ENCODE measurements at places on chromosomes 2 and 18.

GRCh38 chr2:186456941-186457340 lies 29.1 kb upstream of the ZC3H15 start:
- DNase-seq, result no peak

DNA sequence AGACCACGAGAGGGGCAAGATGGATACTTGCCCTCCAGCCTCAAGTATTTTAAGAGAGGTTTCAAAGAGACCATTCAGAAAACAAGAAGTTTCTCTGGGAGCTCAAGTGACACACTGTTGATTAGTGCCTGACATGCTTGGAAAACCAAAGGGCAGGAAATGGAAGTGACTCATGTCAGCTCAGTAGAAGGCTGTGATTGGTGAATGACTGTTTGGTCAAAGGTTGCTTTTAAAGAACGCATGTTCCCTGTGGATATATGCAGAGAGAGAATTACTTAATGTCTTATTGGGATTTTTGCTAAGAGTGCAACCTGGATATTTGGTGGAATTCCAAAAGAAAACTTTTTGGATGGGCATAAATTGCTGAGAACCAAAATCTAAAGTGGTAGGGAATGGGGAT lies 549.9 kb downstream of the XIRP2 start:
- DNase-seq, result no peak

DNA sequence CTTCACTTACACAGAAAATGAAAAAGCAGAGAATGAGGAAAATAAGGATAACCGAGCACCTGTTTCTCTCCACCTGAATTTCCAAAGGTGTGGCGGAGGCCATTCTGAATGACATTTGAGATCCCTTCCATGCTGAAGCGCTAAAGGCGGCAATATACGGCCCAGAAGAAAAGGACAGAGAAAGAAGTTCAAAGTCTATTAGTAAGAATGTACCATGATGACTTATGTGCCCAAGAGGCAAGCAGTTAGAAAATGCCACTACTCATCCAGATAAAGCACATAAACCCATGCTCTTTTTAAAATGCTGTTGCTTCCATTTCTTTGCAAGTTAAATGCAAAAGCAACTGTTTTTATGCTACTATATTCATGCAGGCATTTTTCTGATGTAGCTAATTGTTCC lies 37.2 kb downstream of the FEZ2 start:
- DNase-seq, result no peak

DNA sequence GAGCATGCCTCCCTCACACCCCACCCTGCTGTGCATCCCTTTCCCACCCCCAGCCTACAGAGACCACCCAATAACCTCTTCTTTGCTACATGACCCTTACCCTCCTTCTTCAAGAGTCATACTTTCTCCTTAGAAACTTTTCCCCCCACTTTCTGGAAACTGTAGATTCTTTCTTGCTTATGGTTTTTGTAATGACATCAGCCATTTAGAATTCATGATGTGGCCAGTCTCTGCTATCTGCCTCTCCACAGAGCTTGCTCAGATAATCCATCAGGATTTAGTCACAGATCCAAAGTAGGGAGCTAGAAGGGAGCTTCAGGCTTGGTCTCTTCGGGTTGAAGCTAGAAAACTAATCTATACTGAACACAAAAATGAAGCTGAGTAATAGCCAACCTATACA lies 36.5 kb downstream of the GALM start:
- no peak for DNase-seq

DNA sequence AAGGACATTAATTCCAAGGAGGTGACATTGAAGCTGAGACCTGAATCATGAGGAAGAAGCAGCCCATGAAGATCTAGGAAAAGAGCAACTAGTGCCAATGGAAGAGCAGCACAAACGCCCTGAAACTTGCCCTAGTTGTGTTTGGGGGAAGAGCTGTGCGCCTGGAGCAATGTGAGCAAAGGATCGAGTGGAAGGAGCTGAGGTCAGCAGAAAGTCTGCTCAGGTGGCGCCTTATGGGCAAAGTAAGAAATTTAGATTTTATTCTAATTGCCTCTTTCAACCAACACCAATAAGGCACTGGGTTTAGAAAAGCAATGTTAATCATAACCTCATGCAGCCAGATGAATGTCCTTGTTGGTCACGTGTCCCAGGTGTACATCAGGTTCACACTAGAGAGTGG lies 226.0 kb upstream of the THSD7B start:
- no peak for DNase-seq

DNA sequence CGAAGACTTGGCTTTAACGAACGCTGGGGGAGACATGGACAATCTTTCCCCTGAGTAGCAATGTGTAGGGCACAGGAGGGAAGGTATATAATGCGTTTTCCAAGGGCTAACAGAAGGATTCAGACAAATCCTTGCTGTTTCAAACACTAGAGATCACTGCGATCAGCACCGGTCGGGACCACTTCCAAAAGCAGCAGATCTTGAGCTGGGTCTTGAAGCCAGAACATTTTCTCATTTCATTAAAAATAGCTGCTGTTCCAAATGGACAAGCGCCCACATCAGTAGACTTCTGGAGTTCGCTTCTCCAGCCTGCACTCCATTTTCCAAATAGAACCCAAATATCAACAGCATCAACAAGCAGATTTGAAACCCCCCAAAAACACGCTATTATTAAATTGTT lies 65.1 kb upstream of the MAPRE2 start:
- DNase-seq, result no peak

DNA sequence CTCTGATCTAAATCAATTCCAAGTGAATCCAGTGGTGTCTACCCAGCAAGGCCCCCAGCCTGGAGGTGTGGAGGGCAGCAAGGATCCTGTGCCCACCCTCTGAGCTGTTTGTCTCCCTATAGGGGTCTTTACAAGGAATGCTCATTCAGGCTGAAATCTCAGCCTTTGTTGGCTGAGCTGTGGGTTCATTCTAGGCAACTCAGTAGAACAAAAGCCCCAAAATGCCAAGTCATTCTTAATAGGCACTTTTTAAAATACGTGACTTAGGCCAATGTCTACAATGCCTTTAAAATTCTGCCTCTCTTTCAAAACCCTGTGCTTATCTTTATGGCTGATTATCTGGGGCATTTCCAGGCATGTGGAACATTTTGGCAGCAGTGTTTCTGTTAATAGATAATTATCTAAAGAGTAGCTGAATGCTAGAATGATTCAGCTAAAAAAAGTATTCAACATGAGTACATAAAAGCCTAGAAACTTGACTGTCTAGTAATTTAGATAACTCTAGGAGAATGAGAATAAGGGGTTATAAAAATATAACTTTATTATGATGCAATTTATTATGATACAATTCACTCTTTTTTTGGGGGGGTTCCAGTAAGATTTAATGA lies 7.4 kb downstream of the UGT1A6 start:
- DNase-seq, result peak; percentile 32

DNA sequence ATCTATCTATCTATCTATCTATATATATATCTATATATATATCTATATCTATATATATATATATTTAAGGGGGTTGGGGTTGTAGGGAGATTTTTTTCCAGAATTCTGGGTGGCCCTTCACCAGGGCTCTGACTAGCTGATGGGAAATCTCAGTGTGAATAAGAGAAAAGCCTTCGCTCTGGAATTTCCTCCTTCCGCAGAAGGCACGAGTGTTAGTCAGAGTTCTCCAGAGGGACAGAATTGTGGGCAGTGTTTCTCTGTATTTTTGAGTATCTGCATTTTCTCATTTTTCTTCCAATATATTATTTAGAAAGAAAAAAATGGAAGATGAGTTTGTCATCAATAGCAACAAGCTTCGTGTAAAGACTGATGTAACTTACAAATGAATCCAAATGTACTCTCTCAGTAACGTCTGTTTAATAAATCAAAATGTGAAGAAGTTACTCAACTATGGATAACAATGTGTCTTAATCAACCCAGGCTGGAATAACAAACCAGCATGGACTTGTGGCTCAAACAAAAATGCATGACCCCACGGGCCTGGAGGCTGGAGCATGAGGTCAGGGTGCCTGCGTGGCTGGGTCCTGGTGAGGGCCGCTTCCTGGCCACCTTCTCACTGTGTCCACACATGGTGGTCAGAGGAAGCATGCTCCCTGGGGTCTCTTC lies 10.6 kb upstream of the SNTG2 start:
- no peak for DNase-seq

GRCh38 chr18:75438891-75439290 lies 11.4 kb upstream of the SMIM21 start:
- DNase-seq, result no peak

DNA sequence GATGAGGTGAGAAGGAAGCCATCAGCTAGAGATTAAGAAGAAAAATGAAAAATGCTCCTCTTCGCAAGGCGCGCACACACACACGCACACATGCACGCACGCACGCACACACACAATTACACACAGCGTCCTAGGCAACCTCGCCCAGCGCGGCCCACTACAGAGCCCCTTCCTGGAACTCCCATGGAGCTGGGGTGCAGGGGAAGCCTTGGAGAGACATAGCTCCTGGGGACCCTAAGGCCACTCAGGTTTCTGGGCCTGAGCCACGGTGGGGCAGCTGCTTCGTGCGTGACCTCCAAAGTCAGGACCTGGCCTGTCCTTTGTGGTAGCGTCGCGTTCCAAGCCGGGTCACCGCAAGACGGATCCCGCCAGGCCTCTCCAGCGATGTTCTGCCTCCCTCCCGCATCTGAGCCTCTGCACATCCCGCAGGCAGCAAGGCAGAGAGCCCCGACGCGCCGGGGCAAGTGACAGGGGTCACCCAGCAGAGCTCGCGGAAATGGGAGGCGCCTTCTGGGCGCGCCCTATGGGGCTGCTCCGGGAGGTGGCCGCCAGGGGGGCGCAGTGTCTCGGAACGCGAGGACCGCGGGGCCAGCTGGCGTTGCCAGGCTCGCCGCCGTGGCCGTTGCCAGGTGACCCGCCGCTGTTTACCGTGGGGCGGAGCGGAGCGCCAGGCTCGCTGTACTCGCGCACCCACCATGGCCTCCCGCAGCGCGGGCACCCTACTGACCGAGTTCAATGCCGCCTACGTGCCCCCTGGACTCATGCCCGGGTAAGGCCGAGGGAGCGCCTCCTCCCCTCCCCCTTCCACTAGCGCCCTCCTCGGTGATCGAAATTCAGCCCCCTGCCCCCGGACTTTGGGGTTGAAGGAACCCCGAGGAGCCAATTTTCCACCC lies 79.0 kb downstream of the CIB4 start:
- DNase-seq, result peak; percentile 37

- DNase-seq, result no peak
Measured at GRCh38 chr18:70659036-70659925, 370.4 kb downstream of the SOCS6 start.

DNA sequence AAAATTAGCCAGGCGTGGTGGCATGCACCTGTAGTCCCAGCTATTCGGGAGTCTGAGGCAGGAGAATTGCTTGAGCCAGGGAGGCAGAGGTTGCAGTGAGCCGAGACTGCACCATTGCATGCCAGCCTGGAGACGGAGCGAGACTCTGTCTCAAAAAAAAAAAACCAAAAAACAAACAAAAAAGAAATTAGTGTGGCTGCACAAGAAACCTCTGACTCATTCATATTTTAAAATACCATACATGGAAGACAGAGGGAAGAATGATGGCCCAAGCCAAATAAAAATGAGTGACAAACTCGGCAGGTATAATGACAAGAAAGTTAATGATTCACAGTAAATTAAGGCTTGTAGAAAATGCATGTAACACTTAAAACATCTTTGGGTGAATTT lies 875.8 kb downstream of the EPHA4 start:
- DNase-seq, result no peak

DNA sequence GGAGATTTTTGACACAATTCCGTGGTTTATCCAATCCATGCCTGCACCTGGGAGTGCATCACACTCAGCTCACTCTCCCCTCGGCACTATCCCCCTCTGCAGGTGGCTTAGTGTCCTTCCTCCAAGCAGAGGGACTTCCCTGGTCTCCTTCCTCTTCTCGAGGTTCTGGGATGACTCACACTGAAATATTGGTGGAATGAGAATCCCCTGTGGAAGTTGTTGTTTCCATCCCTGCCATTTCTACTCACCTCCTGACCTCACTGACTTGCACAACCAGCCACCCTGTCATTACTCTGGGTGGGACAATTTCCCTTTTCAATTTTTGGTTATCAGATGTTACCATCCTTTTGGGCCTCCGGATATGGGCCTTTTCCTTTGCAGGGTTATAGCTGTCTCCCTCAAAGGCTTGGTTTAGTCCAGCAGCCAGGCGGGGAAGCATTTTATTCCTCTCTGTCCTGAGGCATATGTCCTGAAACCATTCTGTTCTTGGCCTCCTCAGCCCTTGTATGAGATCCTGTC lies 59.9 kb downstream of the PTPRM start:
- no peak for DNase-seq
